ENCODE measurements at places on chromosomes 5 and 9.
A peak's percentile ranks its signal among the peaks of the same experiment; 100 is the strongest.

DNA sequence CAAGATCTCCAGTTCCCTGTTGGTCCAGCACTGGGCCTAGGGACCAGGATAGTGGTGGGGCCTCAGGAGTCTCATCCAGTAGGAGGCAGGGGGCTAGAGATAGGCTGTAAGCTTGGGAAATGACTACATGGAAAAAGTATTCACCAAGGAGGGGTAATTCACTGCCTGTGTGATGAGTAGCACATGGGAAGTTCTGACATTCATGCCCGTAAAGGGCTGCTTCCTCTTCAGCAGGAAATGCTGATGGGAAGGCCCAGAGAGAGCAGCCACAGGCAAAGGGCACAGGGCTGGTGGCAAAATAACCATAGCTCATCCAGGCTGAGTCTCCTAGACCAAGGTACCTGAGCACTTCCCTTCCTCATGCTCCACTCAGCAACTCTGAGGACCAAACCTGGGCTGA is 23.1 kb upstream of the FRRS1L start:
- no peak for DNase-seq

GRCh38 chr9:125462861-125463291 is 201.2 kb downstream of the GAPVD1 start:
- no peak for DNase-seq

DNA sequence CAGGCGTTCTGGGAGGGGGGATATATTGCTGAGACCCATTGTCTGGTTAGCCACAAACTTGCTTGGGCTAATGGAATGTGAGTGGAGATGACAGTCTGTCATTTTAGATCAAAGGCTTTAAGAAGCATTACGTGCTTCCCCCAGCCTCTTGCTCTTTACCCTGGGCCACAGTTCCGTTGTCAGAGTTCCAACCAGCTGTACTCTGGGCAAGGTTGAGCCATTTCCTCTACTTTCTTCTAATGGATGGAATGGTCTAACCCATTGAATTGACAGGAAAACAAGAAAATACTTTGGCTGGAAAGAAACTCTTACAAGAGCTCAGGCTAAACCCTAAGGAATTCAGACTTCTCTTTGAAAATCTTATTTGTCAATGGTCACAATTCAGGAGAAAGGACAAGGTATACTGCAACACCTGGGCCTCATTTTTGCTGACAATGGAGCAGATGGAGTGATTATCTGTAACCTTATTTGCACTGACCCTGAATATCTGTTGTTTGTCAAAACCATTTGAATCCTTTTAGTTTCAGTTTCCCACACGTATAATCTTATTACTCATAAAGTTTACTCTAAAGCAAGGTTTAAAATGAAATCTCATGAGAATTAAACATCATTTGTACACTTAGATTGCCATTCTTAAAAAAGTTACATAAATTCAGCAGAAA is 231.4 kb downstream of the PDE4D start:
- no peak for DNase-seq

- DNase-seq = no peak
Measured at GRCh38 chr5:163460562-163461171, at the start of gene HMMR. Gene HMMR (plus strand): TSS chr5:163460632. CDS start chr5:163460693, 61 bp downstream.

GRCh38 chr5:96293966-96294883 is 138.8 kb downstream of the PCSK1 start:
- DNase-seq = no peak

GRCh38 chr5:761059-761771 is 23.3 kb downstream of the ZDHHC11B start:
- no peak for DNase-seq

GRCh38 chr9:19201899-19202891 is 28.3 kb upstream of the DENND4C start:
- no peak for DNase-seq

DNA sequence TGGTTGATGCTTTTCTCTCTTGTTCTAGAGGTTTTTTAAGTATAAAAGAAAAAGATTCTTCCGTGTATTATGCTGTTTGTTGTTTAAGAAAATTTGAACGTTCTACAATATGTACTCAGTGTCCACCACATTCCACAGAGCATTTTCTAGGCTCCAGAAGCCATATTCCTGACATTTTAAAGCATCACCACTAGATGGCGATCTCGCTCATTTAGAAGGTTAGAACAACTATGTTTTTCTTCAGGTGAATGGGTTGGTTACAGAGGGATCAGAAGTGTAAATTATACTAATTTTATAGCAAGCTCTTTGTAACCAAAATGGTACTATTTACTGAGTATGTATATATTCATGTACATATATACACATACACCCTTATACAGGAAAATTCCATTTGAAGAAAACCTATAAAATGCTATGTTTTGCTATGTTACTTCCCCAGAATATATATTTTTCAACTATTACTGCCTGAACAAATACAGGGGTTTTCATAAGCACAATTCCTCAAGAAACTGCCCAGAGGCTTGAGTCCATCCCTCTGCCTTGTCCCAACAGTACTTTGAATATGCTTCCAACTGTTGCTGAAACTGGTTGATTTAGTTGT is 284.3 kb downstream of the CCDC171 start:
- DNase-seq = peak; percentile 7

DNA sequence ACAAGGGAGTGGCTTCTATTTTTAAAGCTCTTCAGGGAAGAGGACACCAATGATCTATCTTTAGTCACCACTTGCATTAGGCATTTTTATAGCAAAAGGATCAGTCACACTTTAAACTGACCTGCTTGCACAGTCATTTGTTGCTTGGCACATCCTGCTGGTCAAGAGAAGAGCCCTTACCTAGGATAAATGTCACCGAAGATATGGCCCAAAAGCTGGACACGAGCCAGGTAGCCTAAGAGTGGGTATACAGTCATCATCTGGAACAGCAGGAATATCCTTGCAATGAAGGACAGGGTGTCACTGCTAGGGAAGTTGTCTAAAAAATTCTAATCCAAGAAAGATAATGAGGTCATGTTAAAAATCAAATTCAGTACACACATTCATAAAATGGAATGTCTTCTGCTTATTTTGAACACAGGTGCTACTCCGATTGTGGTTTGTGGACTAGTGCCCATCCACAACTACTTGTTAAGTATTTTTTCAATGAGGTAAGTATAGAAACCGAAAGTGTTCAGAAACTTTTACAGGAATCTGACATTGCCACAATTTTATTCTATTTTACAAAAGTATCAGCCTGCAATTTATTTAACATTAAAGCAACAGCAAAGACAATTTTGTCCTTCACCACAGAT is 78.4 kb downstream of the SLC38A9 start:
- no peak for DNase-seq

DNA sequence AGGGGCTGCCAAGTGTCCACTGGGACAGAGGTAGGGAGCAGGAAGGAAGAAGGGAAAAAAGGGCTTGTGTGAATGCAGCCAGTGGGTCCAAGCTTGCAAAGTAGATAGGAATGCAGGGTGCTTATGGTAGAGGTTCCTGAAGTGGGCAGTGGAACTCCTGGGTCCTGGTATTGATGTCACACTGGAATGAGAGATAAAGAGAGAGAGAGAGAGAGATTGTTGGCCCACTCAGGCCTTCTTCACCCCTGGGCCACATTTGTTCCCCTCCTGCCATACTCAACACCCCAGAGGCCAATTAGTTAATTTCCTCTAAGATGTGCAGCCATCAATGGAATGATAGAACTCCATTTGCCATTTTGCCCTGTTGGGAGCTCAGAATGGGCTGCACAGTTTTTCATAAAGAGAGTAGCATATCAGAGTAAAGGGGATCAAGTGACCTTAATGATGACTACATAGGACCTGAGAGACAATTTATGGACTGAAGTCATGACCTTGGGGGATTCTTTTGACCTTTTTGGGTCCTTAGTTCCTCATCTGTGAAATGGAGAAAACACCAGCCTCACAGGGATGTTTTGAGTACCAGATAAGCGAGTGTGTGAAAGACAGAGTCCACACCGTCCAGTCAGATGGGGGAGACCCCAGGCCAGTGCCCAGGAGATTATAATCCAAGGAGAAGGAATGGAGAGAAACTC is 52.9 kb downstream of the PPARGC1B start:
- no peak for DNase-seq

- DNase-seq = no peak
Measured at GRCh38 chr9:6086006-6086655, 70.7 kb upstream of the RANBP6 start.

DNA sequence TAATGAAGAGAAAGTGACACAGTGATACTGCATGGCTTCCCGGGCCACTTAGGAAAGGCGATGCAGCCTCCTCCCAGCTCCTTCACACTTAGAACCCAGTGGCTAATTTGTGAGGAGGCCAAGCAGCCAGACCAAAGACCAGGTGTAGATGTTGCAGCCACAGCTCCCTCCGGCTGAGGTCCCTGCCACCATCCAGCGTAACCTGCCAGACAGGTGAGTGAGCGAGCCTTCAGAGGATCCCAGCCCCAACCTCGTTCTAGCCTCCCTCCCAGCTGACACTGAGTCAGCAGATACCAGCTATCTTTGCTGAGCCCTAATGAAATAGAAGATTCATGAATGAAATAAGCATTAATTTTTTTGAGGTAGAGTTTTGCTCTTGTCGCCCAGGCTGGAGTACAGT is 59.7 kb downstream of the COL23A1 start:
- no peak for DNase-seq

DNA sequence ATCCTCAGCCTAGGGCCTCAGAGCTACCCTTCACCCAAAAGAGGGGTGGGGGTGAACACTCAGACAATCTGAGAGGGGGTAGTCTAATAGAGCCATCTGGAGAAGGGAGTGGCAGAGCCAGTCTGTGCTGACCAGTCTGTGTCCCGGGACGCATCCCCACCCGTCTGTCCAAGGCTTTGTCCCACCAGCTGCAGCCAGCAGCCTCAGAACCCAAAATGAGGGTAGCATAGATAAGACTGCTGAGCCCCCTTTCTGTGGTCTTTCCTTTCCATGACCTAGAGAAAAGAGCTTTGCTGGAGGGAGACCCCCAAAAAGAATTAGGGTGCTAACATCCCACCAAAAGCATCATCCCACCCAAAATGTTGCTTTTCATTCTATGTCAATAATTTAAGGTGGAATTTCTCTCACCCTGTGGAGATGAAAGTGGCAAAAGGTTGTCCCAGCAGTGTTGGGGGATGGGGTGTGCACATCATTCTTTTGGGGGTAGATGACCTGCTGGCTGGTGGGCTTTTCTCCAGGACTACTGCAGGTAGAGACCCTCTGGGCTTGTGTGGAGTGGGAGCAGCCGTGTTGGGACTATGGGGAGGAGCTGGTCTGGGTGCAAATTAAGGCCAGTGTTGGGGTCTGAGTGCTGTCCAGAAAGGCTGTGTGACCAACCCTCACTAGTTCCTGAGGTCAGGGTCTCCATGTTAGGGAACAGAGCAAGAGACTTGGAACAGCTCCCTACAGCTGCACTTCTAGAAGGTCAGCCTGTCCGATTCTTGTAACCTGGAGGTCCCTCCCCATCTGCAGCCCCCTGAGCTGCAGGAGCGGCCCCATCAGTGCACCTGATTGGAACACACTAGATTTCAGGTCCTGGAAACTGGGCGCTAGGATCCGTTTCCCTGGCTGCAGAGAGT is 19.9 kb downstream of the URM1 start:
- DNase-seq = no peak

GRCh38 chr9:73050887-73051550 is 98.2 kb upstream of the ALDH1A1 start:
- DNase-seq = no peak

DNA sequence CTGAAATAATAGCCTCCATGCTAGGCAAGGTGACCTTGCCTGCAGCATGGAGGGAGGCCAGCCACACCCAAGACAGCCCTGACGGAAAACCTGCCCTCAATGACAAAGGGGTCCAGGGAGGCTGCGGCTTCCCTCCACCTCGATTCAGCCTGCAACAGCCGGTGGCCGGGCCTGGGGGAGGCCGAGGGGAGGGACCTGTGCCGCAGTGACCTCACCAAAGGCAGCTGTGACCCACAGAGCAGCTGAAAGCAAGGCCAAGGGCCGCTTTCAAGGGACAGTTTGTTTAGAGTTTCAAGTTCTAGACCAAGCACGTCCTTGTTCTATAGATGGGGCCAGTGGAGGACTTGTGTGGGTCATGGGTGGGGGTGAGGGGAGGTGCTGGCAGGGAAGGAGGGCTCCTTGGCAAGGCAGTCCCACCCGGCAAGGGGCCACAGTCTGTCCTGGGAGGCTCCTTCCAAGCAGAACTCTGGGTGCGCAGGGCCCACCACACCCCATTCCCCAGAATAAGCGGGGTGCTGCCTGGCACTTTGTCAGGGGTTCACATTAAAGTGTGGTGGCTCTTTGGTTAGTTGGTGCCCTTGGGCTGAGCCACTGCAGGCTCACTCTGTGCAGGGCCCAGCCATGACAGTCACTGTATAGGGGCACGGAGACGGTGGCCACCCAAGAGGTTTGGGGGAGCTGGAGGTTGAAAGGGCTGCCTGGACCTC is 226.5 kb downstream of the FANCC start:
- no peak for DNase-seq

DNA sequence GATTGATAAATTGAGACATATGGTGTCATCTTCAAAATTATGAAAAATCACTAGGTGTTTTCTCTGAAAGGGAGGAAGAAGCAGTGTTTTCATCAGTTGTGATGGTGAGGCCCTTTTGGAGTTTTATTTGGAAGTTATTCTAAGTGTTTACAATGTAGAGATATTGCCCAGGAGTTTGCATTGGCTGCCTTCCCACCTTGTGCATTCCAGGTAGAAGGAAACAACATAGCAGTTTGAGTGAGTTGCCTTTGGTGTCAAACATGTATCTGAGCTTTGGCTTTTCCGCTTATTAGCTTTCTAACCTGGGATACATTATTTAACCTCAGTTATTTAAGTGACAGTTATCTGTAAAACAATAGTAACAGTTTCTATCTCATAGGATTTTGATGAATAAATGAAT is 122.5 kb downstream of the SCAMP1 start:
- DNase-seq = no peak

- DNase-seq = no peak
Measured at GRCh38 chr9:34381323-34381722, 4.6 kb upstream of the MYORG start.

DNA sequence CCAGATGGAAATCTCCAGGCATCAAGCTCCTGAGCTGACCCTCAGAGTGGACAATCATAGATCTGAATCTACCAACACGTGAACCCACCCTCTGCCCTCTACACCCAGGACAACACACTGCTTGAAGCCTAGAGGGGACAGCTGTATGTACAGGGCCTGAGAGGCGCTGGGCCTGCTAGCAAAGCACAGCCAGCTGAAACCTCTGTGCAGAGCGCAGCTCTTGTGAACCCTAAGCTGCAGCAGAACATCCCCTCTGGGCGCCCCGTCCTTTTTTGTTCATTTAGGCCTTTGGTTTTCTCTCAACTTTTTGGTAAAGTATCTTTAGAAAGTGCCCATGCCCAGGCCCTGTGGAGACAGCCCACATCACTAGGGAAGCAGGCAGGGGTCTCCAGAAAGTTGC is 62.4 kb upstream of the SPTLC1 start:
- DNase-seq = no peak

- no peak for DNase-seq
Measured at GRCh38 chr5:54848581-54848980, 136.8 kb downstream of the ESM1 start.

GRCh38 chr9:109349421-109349846 is 28.6 kb upstream of the EPB41L4B start:
- no peak for DNase-seq

- no peak for DNase-seq
Measured at GRCh38 chr5:7422316-7423106, 26.6 kb downstream of the ADCY2 start.

- no peak for DNase-seq
Measured at GRCh38 chr5:59423021-59423420, 470.5 kb downstream of the PDE4D start.

All from GM18507 (cell line).